ENCODE measurements at places on chromosomes 16 and 17.
A peak's percentile ranks its signal among the peaks of the same experiment; 100 is the strongest.

DNA sequence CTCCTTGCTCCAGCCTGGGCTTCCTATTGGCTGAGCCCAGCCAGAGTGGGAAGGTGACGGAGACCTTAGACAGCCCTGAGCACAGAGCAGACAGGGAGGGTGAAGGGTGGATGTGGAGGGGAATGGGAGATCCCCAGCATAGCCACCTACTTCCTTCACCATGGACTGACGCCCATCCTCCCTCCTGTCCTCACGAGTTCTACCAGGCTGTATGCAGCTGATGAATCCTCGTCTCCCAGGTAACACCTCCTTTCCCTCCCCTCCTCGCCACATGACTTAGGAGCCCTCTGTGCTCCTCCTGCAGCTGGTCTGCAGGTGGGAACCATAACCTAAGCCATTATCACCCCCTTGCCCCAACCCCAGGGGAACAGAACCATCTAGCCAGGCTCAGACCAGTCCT, 9.0 kb upstream of the CRHR1 start:
- DNase-seq: no peak

DNA sequence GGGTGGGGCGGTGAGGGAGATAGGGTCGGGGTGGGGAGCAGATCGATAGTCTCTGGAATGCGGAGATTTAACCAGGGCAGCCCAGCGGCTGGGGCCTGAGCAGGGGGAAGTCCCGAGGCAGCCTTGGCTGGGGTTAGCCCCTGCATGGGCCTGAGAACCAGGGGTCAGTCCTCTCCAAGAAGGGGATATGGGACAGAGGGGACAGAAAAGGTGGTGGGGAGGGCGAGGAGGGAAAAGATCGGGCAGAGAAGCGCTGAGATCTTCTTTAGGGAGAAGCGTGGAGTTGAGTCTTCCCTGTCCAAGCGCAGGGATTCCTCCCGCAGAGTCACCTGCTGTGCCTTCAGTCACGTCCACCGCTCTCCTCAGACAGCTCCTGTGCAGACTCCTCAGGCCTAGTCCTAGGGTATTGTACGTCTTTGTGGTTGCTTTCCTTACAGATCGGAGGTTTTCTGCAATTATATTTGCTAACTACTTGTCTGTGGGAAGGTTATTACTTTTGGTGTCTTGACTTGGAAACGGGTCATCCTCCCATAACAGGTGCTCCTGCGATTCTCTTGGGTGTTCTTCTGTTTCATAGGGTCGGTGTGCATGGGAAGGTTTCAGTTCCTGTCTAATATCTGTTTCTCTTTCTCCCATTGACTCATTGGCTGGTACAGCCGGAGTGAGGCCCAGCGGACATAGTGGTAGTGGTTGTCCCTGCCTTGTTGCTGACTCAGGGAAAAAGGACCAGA, 952 bp downstream of the CD300A start:
- DNase-seq: peak; percentile 22

DNA sequence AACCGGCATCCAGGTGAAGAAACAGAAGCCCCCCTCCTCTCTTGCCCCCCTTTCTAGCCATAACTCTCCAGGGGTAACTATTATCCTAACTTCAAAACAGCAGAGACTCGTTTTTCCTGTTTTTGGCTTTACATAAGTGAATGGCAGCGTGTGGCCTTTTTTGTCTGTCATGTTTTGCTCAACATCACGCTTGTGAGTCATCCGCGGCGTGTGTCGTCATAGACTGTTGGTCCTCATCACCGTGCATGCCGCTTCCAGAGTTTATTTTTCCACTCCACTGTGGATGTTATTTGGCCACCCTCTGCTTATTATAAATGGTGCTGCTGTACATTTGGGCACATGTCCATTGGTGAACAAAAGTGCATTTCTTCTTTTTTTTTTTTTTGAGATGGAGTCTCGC, 52.6 kb downstream of the ERN1 start:
- no peak for DNase-seq

- peak; percentile 80 for DNase-seq
Observed at GRCh38 chr17:74758848-74759168, 10.4 kb downstream of the NHERF1 start.

All from DND-41 (cell line).